Hematopoietic multipotent progenitor cell treated with erythropoietin and hydrocortisone succinate and interleukin-3 and kit ligand, for 8 days (in vitro differentiated cells): ENCODE measurements at places on chromosomes 3 and 15.

GRCh38 chr15:80414546-80415357 is 10.6 kb downstream of the ARNT2 start:
- DNase-seq: no peak

- DNase-seq: peak; percentile 67
These were observed 162.9 kb downstream of the VGLL4 start for GRCh38 chr3:11480663-11481298.

DNA sequence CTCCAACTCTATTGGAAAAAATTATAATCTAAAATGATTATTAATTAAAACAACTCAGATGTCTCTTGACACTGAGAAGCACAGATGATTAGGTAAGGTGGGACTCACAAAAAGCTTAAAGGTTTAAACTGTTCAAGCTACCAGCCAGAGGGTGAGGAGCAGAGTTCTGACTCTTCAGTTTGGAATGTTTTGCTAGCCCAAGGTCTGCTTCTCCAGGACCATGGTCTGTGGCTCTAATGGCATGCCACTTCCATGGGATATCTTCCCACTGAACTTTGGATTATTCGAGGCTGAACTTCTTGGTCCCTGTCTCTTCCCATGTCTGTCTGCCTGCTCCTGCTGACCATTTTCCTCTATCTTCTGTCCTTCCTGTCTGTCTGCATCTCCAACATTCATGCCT is 49.2 kb downstream of the CACNA2D3 start:
- no peak for DNase-seq

DNA sequence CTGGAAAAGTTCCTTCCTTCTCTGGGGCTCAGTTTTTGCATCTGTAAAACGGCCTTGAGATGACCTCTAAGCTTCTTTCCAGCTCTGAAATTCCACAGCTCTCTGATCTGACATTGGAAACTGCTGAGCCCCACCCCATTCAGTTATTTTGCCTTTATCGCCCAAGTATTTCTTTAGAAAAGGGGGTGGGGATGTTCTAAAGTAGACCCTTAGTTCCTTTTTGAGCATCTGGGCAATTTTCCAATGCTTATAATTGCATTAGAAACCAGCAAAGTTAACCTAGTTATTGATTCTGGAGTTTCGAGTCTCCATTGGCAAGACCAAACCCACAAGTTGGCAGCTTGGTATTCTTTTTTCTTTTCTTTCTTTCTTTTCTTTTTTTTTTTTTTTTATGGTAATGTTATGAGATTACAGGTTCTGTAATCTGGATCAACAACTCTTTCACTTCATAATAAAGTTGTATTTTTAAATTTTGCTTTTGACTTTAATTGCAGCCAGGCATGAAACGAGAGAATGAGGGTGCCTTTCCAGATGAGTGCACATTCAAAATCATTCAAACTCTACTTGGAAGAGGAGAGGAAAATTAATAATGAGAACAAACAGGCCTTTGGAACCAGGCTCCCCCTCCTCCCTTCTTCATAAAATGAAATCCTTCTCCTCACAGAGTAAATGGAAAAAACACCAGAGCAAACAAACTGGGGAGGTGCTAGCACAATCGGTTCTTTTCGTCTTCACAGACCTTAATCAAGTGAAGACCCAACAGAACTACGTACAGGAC is 76.8 kb upstream of the LRIG1 start:
- DNase-seq: no peak

DNA sequence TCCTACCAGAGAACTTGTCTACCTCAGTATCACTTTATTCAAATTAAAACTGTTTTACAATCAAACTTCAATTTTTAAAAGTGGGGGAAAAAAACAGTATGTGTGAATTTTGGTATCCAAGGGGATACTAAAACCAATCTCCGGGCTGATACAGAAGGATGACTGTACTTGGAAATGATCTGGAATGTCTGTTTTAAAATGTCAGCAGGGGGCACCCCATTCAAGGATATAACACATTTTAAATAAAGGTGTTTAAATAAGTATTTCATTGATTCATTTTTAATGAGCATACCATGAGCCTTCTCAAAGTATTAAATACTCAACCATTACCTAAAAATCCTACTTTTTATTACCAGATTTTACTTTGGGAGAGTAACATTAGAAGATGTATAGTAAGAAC is 67.9 kb downstream of the ULK4 start:
- DNase-seq: peak; percentile 61

- DNase-seq: no peak
These were observed 61.8 kb downstream of the NEO1 start for GRCh38 chr15:73114064-73114463.

- no peak for DNase-seq
These were observed 289.4 kb downstream of the LSAMP start for GRCh38 chr3:116155841-116156240.

DNA sequence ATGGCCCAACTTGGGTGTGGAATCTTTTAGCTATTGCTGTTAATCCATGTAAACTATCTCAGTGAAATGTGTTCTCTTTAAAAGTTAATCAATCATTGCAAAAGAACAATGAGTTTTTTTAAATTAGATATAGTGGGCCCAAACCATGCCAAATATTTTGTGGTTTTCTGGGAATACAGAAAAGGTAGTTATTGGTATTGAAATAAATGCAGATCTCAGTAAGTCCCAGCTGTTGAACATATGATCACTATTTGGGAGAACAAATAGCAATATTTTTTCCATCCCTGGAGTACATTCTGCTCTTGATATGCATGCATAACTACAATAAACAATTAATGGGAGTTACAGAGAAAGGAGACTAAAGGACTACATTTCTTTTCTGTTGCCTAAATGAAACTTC is 36.0 kb upstream of the LEKR1 start:
- no peak for DNase-seq

DNA sequence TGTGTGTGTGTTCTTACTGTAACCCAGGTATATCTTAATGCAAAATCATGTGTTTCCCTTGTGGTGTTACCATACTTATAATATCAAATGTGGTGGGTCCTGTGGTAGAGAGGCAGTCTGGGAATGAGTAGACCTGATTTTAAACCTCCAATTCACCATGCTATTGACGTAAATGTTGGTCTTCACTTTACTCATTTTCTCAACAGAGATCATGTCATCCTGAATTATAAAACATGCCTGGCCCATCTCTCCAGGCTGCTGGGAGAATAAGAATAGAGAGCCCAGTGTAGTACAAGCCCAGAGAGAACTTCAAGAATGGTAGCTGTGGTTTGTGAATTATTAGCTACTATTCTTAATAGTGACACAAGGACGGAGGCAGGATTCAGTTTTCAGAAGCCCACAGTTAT is 88.1 kb downstream of the MBNL1 start:
- no peak for DNase-seq

DNA sequence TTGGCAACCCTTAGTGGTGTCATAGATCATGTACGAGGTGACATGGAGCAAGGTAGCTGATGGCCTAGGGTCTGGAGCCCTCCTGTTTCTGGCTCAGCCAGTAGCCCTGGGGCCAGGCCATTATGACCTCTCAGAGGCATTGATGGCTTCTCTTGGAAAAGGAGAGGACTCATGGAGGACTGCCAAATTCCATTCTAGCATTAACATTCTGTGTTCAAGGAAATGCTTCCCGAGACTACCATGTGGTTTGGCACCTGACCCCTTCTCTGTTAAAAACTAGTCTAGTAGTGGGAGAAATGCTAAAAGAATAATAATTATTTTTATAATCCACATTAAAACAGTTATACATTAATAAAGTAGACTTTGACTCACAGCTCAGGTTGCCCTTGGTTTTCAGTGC is 40.2 kb upstream of the ADAMTSL3 start:
- DNase-seq: no peak

- no peak for DNase-seq
These were observed 59.3 kb downstream of the C3orf85 start for GRCh38 chr3:109195815-109196214.

GRCh38 chr3:189720736-189721417 is 89.7 kb downstream of the TP63 start:
- no peak for DNase-seq

DNA sequence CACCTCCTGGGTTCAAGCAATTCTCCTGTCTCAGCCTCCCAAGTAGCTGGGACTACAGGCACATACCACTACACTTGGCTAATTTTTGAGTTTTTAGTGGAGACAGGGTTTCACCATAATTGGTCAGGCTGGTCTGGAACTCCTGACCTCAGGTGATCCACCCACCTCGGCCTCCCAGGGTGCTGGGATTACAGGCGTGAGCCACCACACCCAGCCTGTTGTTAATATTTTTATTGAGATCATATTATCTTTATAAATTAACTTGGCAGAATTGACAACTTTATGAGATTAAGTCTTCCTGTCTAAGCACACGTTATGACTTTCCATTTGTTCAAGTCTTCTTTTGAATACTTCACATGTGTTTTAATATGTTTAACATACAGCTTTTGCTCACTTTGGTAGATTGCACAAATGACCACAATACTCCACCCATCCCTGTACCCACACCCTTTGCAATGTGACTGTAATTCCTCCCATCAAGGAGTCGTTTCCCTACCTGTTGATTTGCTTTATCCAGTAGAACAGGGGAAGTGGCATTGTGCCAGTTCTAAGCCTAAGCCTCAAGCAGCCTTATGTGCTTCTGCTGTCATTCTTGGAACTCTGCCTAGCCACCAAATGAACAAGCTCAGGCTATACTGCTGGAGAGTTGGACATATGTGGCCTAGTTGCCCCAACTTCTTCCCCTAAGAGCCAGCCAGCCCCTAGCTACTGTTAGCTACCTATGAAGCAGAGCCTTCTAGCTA is 8.2 kb downstream of the XYLB start:
- DNase-seq: peak; percentile 95

DNA sequence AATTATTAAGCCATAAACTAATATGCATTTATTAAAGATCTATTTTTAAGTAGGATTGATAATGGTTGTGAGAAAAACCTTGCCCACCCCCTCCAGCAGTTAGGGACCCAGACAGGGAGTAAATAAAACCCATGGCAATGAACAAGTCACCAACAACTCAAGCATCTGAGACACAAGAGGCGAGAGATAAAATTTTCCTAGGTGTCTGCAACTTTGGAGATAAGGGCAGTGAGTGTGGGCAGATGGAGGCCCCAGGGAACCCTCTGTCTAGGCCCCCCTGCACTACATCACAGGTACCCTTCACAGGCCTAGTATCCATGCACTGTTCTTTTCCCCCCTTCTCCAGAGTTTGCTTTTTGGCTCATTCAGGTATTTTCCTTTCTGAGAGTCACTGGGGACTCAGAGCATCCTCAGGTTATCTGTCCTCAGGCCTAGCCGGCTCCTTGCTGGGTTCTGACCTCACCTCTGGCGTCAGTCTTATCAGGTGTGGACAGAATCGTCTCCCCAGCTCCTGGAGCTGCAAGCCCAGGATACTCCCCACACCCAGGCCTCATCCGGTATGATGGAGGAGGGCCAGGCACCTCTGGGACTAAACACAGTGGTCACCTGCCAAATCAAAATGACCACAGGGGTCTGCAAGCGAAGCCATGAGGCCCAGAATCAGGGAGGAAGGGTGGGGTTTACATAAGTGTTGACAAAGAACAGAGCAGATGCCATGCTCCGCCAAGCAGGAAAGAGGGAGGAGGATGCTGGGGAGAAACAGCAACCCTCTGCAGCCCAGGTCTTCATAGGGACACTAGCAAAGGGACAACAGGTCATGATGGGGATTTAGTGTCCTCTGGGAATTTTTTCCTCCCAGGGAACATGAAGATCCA is 50.4 kb downstream of the CCNL1 start:
- peak; percentile 49 for DNase-seq

DNA sequence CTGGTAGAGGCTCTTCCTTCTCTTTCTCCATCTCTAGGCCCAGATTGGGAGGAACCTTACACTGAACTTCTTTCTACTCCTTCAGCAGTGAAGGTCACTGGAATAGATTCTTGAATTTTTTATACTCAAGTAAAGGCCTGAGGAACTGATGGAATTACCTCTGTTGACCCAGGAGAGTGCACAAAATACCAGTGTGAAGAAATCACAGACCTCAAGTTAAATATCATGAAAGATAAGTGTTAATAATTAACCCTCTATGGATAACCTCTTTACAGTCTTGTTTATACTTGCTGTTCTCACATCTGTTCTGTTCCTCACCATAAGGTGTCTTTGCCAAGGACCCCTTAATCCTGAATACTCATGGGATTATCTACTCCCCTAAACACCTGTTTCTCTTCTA is 244.4 kb upstream of the STAC start:
- DNase-seq: no peak

DNA sequence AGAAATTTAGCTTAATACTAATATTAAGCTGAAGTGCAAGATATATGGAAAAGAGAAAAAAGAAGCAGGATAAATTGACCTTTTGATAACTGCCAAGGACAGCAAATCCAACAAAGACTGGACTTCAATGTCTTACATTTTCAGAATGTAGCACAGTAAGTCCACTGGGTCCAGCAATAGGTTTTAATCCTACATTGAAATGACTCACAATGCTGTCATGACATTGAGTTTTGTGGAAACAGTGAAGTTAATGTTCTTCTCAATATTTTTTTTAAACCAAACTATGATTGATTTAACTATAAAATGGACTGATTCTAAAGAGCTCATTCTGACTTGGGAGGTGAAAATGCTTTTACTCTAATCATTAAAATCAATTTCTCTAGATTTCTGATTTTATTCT is 166.6 kb upstream of the ZNF717 start:
- DNase-seq: no peak

DNA sequence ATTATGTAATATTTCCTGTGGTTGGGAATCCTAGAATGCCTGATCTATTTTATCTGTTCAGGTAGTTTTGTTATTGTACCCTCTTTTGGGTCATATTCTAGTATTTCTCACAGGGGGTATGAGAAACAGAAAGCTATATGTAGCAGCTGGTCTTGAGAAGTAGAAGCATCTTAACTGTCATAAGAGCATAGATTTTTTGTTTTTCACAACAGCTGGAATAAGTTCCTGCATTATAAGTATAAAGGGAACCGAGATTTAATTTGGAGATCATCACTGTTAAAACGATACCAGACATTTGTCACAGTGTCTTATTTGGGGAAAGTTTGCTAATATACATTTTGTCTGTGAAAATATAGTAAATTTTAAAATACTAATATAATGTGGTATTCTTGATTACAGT is 4.8 kb downstream of the RAP2B start:
- DNase-seq: no peak

DNA sequence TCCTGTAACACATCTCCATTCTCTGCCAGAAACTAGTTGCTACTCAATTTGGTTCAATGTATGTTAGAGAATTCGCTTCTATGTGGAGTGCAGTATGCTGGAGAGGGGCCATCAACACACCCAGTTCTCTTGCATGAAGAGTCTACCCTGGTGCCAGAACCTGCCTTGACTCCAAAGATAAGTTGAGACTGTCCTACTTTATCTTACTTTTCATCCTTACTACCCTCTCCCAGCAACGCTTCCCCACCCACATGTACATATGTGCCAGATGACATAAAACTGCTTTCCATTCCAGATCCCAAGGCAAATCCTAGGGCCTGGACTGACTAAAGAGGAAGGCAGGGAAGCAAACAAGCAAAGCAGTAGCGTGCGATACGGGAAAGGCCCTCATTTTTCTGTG is 442.6 kb upstream of the THRB start:
- DNase-seq: no peak

- DNase-seq: no peak
These were observed 4.8 kb downstream of the SCG5 start for GRCh38 chr15:32646291-32646690.

DNA sequence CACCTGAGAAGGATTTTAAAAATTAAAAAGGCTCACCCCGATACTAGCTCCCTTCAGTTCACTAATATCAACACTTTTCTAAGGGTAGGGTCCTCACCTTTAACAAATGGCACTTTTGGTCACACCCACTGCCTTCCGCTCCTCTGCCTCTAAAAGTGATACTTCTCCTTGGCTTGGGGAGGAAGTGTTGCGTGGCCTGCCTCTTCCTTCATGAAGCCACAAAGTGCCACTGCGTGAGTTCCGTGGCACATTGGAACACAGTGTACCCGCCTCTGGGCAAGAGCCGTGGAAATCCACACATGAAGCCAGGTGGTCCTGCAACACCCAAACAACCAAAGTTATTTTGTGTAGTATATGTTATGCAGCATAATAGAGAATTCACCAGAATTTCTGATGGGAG is 3.9 kb downstream of the B4GALT4 start:
- peak; percentile 7 for DNase-seq
